ENCODE measurements at places on chromosomes 4 and X. TPM values are rescaled to one million over a fixed set of nuclear protein-coding genes. Genes with fewer than 3 reads are reported as not detected.

DNA sequence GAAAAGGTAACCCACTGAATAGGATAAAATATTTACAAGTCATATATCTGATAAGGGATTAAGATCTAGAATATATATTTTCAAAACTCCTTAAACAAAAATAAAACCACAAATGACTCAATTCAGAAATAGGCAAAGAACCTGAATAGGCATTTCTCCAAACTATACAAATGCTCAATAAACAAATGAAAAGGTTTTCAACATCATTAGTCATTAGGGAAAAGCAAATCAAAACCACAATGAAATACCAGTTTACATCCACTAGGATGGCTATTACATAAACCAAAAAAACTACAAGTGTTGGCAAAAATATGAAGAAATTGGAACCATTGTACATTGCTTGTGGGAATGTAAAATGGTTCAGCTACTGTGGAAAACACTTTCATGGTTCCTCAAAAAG, 167.0 kb upstream of the GALNT7 start:
- no peaks in the 10 kb centered on the region for H3K27me3 ChIP-seq
- no peak overlapping the region for H3K27ac ChIP-seq

DNA sequence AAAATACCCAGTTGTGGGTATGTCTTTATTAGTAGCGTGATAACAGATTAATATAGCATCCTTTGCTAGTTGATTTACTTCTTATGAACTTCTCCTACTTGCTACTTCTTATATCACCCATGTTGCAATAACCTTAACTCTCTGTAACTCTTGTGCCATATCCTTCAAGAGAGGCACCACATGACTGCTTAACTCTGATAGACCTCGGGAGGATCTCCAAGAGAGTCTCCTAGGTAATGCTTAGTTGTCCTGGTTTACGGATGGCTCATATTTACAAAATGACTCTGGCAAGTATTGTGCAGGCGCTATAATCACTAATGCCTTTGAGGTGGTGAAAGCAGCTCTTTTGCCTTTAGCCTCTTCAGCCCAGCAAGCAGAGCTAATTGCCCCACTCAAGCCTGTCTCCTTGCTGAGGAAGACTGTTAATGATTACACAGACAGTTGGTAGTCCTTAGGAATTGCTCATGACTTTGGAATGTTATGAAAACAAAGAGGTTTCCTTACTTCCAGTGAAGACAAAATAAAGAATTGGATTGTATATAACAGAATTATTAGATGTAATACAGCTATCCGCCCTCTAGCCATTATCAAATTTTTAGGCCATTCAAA, 1305.8 kb downstream of the PCDH7 start:
- no peak overlapping the region for H3K4me3 ChIP-seq
- no peaks in the 10 kb centered on the region for H3K36me3 ChIP-seq
- H3K27ac ChIP-seq, result no peak overlapping the region
- no peaks in the 10 kb centered on the region for H3K27me3 ChIP-seq
- DNase-seq, result peak; percentile 20
- 0 out of 2 replicates have a peak, but pooled peaks cover 7% of the 10 kb centered on the region for H3K4me1 ChIP-seq

MAGEC3 gene
- total RNA-seq, result not detected

CXCL3 gene
- total RNA-seq, result 3.6 TPM

Measured in GM23338 (cell line).